ENCODE measurements at places on chromosomes 6 and 20.

DNA sequence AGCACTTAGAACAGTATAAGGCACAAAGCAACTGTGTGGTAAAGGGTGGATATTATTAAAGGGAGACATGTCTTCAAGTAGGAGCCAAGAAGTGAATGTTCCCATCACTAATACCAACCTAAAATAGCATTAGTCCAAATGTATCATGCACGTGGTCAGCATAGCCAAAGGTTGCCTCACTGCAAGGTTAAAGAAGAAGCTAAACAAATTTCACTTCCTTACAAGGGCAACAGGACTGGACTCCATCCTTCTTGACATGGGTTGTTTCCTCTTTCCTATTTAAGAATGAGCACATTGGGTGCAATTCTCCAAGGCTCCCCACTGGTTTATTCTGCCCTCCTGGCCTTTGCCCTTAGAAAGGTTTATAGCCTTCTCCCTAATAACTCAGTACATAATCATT, 186.7 kb downstream of the PHACTR1 start:
- DNase-seq, result no peak

DNA sequence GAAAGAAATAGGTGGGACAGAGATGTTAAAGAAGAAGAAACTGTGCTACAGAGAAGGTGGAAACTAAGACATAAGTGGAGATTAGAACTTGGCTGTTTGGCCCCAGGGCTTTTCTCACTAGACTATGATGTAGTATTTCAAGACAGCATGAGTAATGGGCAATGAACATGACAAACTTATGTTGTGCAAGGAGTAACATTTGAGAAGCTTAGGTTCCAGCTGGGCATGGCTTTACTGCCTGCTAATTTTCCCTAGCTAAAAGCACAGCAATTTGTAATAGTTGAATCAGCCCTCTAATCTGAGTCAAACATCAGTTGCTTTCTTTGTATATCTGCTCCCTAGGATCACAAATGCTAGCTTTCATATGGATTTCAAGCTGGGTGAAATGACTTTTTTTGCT, 294.3 kb upstream of the BMP2 start:
- no peak for DNase-seq

GRCh38 chr6:164337024-164337924, 922.8 kb downstream of the QKI start:
- DNase-seq, result no peak

DNA sequence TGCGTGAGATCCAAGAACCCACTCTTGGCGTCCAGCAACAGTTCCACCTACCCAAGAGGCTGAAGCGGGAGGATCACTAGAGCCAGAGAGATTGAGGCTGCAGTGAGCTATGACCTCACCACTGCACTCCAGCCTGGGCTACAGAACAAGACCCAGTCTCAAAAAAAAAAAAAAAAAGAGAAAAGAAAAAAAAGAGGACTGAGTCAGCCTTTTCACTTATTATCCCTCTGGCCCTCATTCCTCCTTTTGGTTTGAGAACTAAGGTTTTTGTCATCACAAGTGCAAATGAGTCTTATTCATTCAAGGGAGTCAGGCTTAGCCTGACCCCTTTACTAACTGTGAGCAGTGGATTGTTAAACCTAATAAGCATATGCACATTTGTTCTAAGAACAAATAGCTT, 37.9 kb upstream of the JARID2 start:
- DNase-seq, result peak; percentile 3

GRCh38 chr20:20002101-20002998, 14.8 kb upstream of the NAA20 start:
- DNase-seq, result no peak

DNA sequence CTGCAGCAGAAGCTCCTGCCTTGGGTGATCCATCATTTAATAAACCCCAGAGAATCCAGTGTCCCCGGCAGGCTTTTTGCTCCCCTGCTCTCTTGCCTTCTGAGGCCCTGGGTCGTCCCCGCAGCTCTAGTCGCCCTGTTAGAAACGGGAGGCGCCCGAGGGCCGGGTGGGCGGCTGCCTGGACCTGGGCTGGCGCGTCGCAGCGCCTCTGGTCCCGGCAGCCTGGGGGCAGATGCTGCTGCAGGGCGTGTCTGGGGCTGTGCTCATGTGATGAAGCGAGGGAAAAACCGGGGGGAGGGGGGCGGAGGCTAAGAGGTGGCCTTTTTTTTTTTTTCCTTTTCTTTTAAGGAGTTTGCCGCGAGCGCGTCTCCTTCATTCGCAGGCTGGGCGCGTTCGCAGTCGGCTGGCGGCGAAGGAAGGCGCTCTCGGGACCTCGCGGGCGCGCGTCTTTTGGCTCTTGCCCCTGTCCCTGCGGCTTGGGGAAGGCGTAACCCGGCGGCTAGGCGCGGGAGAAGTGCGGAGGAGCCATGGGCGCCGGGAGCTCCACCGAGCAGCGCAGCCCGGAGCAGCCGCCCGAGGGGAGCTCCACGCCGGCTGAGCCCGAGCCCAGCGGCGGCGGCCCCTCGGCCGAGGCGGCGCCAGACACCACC, 394 bp downstream of the AKAP12 start:
- peak; percentile 65 for DNase-seq

GRCh38 chr6:117079951-117080350, 185.4 kb upstream of the VGLL2 start:
- DNase-seq, result no peak

- no peak for DNase-seq
These were observed 4.4 kb downstream of the PGK2 start for GRCh38 chr6:49782725-49783124.

- DNase-seq, result no peak
These were observed 208.8 kb downstream of the BMP2 start for GRCh38 chr20:6976106-6976900.

GRCh38 chr6:168180548-168181011, 101.6 kb upstream of the FRMD1 start:
- no peak for DNase-seq

DNA sequence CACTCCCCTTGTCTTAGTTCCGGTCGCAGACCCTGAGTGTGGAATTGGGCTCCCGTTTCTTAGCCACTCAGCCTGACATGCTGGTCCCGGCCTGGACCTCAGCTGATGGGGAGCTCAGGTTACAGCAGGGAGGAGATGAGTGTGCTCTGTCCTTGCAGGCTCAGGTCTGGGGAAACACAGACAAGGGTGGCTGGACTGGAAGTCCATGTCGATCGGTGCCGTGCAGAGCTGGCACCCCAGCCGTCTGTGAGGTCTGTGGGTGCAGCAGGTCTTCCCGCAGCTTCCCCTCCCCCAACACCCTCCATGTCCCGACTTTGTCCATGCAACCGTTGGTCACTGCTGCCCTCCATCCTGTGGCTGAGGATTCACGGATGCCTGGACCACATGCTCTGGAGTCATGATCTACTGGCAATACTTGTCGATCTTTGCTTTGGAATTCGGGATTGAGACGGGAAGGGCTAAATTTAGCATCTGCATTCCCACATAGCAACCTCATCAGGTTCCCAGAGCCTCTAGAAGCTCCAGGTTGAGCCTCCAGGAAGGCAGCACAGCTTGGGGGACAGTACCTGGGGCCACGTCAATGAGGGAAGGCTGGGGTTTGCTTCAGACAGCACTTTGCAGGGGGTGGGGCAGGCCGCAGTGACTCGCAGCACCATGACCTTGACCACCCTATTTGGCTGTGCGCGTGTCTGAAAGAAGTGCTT, 118.8 kb downstream of the PSMB1 start:
- DNase-seq, result no peak

GRCh38 chr6:46051962-46052361, 36.3 kb upstream of the CLIC5 start:
- DNase-seq, result no peak

DNA sequence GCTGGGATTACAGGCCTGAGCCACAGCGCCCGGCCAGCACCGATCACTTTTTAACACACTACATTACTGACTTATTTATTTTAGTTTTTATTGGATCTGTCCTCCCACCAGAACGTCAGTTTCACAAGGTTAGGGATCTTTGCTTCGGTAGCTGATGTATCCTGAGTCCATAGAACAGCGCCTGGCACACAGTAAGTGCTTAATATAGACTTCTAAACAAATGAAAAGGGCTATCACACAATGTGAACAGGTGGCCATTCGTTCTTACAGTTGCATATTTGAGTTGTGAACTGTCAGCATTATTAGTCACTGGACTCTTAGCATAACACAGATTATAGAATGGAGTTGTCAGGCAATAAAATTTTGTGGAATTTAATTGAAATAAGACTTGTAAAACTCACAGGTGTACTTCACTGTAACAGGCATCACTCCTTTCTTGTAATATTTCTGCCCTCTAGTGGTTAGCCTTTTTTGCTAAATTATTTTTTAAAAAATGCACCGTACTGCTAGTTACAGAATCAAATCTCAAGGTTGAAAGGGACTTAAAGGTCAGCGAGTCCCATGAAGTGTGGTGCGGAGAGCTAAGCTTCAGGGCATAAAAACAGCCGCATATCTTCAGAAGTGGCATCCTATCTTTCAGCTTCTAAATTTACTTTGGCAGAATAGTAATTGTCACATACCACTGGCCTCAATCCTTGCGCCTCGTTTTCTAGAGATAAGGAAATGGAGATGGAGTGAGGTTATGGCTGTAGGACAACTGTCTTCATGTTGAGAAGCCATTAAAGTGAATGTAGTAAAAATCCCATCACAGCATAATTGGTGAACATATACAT, 3.4 kb upstream of the TBC1D7 start:
- DNase-seq, result peak; percentile 8

DNA sequence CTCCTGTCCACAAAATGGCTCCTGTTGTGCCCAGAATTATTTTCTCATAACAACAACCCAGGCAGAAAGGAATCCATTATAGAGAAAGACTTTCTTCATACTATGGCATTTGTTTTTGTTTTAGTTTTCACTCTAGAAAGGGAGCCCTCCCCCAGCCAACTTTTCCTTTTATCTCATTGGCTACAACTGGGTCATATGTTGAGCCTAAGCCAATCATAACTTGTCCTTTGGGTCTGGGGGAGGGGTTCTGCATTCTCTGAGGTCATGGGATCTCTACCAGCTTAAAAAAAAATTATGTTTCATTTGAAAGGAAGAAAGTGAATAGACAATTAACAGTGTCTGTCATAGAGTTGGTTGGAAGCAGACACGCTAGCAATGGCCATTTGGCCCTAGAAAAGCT, 177.6 kb downstream of the AIG1 start:
- no peak for DNase-seq

- DNase-seq, result no peak
These were observed 31.7 kb downstream of the MOXD1 start for GRCh38 chr6:132369526-132369925.

GRCh38 chr6:151722342-151722741, 85.1 kb upstream of the ESR1 start:
- no peak for DNase-seq

- DNase-seq, result no peak
These were observed 97.7 kb downstream of the RFX6 start for GRCh38 chr6:116974526-116975316.
